ENCODE measurements at places on chromosomes 3 and 15. TPM values are rescaled to one million over a fixed set of nuclear protein-coding genes. Genes with fewer than 3 reads are reported as not detected.

GRCh38 chr3:13020159-13020750 lies 53.0 kb downstream of the IQSEC1 start:
- DNase-seq = no peak
- no peak overlapping the region for H3K4me3 ChIP-seq
- H3K4me1 ChIP-seq = peaks cover 21% of the 10 kb centered on the region
- H3K27me3 ChIP-seq = no peaks in the 10 kb centered on the region

- H3K4me1 ChIP-seq = peaks cover 6% of the 10 kb centered on the region
- no peaks in the 10 kb centered on the region for H3K27me3 ChIP-seq
- no peaks in the 10 kb centered on the region for H3K36me3 ChIP-seq
- no peak overlapping the region for H3K27ac ChIP-seq
- no peak for DNase-seq
Observed at GRCh38 chr3:112476346-112476745, 22.9 kb downstream of the BTLA start.

GRCh38 chr3:111385971-111386495 lies 156.0 kb upstream of the CD96 start:
- no peak for DNase-seq
- H3K4me3 ChIP-seq = no peak overlapping the region
- no peaks in the 10 kb centered on the region for H3K36me3 ChIP-seq
- no peaks in the 10 kb centered on the region for H3K27me3 ChIP-seq
- H3K4me1 ChIP-seq = no peaks in the 10 kb centered on the region

- H3K27ac ChIP-seq = no peak overlapping the region
- H3K27me3 ChIP-seq = no peaks in the 10 kb centered on the region
- no peak for DNase-seq
- H3K4me3 ChIP-seq = no peak overlapping the region
Observed at GRCh38 chr3:104825116-104825515, 541.6 kb upstream of the ALCAM start.

- H3K27ac ChIP-seq = no peak overlapping the region
- H3K27me3 ChIP-seq = peaks cover 16% of the 10 kb centered on the region
- no peaks in the 10 kb centered on the region for H3K36me3 ChIP-seq
Observed at GRCh38 chr15:73754461-73754860, 1.3 kb upstream of the INSYN1 start.

DNA sequence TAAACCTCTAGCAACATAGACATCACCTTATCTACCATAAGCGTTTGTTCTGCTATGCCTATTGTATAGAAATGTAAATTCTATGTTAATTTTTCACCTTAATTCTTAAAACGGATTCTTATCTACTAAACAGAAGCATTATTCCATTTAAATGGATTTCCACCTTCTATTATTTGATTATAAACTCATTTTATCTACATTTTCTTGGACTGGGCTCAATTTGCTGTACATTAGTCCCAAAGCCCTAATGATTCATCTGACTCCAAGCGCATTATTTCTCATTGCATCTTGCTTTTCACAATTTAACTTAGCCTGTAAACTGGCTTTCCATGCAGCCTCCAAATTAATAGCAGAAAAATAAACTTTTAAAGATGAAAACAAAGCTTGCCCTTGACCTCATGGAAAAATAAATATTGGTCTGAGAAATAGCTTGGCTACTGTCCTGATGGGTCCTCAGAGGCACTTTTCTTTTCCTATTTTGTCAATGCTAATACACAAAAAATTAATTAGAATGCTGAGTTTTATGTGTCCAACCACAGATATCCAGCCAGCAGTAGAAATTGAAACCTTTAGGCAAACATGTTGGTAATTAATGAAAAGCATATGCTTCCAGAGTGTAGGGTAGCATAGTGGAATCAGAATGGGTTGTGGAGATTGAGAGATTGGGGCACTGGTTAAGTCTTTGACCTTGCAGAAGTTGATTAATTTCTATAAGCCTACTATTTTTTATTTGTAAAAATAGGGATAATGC lies 81.4 kb upstream of the CFAP20DC start:
- no peak for DNase-seq
- no peaks in the 10 kb centered on the region for H3K4me1 ChIP-seq
- no peaks in the 10 kb centered on the region for H3K27me3 ChIP-seq
- no peaks in the 10 kb centered on the region for H3K36me3 ChIP-seq
- no peak overlapping the region for H3K27ac ChIP-seq

DNA sequence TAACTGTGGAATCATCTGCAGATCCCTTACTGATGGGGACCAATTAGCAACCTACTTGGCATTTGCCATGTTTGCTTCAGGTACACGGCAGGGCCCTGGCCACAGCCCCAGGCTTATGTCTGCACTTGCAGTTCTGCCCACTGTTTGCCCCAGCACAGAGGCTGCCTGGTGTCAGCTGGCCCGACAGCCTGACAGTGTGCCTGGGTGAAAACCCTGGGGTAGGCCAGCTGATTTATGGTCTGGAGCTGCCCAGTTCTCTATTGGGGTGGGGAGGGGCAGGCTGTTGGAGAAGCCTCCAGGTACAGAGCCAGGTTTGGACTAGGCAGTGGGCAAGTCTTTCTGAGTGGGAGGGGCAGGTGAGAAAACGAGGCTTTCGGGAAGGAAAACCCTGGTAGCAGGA lies 11.2 kb upstream of the TGM5 start:
- DNase-seq = no peak
- no peaks in the 10 kb centered on the region for H3K4me1 ChIP-seq
- no peaks in the 10 kb centered on the region for H3K36me3 ChIP-seq
- no peak overlapping the region for H3K27ac ChIP-seq

DNA sequence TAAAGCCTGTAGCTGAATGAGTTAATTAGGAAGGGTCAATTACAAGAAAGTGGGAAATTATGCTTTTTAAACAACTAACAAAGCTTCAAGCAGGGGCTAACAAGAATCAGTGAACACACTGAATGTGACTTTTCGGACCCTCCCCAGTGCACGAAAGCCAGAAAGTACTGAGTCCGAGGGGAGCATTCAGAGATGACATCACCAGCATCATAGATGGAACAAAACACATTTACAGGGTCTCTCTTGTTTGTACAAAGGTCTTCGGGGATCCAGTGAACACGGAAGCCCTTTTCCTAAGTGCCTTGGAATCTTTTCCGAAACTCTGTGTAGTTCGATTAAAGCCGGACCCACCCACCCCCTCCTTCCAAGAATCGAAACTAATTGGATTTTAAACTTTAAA lies 829 bp downstream of the DCP1A start:
- peak; percentile 10 for DNase-seq
- peak overlapping the region; percentile 92 for H3K4me3 ChIP-seq
- no peaks in the 10 kb centered on the region for H3K27me3 ChIP-seq
- H3K4me1 ChIP-seq = peaks cover 18% of the 10 kb centered on the region
- H3K27ac ChIP-seq = peak overlapping the region; percentile 94

The XIRP1 gene
- not detected for total RNA-seq

The SPINK8 gene
- total RNA-seq = not detected

The MYO1E gene
- 1.5 TPM for total RNA-seq

The ECE2 gene
- total RNA-seq = not detected

The PRR23B gene
- not detected for total RNA-seq

The CATSPER2 gene
- 6.3 TPM for total RNA-seq

The PP2D1 gene
- total RNA-seq = not detected
